Renal cortical epithelial cell (primary cell): ENCODE measurements at places on chromosomes 1 and 21.

GRCh38 chr1:1763657-1764621, 14.3 kb downstream of the NADK start:
- DNase-seq, result no peak

GRCh38 chr1:145707183-145707867, at the start of gene PDZK1:
TSS of gene PDZK1 (minus strand) at chr1:145707368. CDS start at chr1:145688021, 19,347 bp downstream.
- peak; percentile 64 for DNase-seq

GRCh38 chr1:168180148-168180524, 1.4 kb downstream of the TIPRL start:
- DNase-seq, result no peak

GRCh38 chr1:109705411-109705810, 6.6 kb upstream of the GSTM5 start:
- no peak for DNase-seq

- DNase-seq, result no peak
These were observed 7.1 kb upstream of the IKBKE start for GRCh38 chr1:206463137-206463536.

- no peak for DNase-seq
These were observed 10.2 kb upstream of the UBR4 start for GRCh38 chr1:19220080-19220846.

GRCh38 chr1:21931171-21932093, 5.7 kb downstream of the HSPG2 start:
- DNase-seq, result peak; percentile 78

DNA sequence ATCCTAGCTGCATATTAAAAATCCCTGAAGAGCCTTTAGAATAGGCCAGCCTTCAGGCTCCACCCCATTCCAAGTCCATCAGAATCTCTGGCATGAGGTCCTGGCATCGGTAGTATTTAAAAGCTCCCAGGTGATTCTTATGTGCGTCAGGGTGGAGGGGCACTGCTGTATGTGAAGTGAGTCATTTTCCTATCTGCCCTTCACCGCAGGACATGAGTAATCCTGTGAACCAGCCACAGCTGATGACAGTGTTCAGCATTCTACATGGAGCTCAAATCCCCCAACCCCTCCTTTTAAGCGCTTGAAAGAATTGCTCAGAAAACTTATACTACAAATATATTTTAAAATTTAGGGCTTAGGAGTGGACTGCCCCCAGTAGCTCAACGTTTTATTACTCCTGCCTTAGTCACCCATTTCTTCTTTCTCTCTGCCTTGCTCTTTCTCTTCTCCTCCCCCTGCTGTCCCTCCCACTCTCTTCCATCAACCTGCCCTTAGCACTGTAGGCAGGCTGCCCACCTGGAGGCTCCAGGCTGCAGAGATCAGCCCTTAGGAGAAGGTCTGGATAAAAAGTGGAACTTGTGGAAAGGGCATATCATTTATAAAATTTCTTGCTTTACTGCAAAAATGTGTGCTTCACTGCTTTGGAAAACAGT, 73.8 kb upstream of the ZNF281 start:
- DNase-seq, result peak; percentile 98

- DNase-seq, result no peak
These were observed 17.4 kb downstream of the KANK4 start for GRCh38 chr1:62301726-62302390.

DNA sequence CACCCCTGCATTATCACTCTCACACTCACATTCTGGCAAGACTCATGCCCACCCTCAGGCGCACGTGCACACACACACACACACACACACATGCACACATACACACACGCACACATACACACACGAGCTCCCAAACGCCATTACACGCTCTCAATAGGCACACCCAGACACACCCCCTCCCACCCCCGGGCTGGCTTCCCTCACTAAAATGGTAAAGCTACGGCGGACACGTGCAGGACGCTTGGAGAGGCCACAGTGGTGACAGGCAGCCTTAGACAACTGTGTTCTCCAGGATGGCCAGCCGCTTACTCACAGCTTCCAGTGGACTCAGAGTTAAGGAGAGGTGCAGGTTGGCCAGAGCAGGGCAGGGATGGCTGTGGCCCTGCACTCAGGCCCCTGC, 10.1 kb downstream of the MATN1 start:
- no peak for DNase-seq

DNA sequence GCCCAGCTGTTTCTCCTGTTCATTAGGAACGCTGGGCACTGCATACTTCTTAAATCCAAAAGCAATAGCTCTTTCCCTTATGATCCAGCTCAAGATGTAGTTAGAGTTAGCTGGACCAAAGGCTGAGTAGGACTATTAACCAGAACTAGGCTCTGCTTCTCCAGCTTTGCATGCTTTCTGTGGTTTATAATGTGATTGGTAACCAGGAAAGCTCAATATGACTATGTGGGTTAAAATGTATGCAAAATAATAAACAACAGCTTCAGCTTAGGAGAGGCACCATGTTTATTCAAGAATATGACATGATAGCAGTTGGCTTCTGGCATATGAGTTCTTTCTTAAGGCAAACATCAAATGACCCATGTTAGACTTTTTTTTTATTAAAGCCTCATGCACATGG, 73.8 kb downstream of the LYPLAL1 start:
- DNase-seq, result no peak

DNA sequence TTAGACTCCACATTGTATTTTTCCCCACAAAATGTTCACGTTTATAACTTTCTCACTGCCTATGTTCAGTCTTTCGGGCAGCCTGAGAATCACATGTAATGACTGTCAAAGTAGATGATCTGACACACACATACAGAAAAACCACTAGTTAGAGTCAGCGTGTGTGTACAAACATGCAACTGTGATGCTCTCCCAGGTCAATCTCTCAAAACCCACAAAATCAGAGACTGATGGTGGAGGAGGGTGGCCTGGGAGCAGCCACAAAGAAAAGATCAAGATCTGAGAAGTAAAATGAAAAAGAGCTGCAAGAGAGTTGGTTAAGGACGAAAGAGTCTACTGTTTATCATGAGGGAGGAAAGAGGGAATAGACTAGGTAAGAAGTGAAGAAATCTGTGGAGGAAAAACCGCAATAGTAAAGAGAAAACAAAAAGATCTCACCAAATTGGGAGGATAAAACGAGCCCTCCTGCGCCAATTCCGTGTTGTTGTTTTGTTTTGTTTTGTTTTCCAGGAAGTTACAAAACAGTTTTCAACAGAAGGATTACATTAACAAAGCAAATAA, 2.3 kb downstream of the EGLN1 start:
- DNase-seq, result no peak

GRCh38 chr1:103265551-103265950, 157.2 kb upstream of the COL11A1 start:
- DNase-seq, result peak; percentile 7

- DNase-seq, result no peak
These were observed 35.8 kb downstream of the CRYAA start for GRCh38 chr21:43204638-43205037.

- DNase-seq, result peak; percentile 21
These were observed 73.2 kb upstream of the ABCG1 start for GRCh38 chr21:42145569-42146272.

- peak; percentile 13 for DNase-seq
These were observed 54.0 kb upstream of the BOLA1 start for GRCh38 chr1:149845416-149845815.

DNA sequence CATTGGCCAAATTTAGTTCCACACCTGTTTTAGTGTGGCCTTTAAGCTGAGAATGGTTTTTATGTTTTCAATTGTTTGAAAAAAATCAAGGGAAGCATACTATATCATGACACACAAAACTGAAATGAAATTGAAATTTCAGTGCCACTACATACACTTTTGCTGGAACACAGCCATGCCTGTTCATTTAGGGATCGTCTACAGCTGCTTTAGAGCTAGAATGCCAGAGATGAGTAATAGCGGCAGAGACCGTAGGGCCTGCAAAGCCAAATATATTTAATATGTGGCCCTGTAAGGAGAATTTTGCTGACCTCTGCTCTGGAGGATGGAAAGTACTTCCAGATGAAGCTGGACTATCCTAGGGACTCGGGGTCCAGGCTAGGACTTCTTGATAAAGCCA, 62.5 kb upstream of the LYST start:
- DNase-seq, result no peak

GRCh38 chr1:61973100-61973837, 221.4 kb upstream of the L1TD1 start:
- no peak for DNase-seq

GRCh38 chr1:116568662-116569380, 2.0 kb downstream of the CD58 start:
- DNase-seq, result no peak

- DNase-seq, result no peak
These were observed 47.3 kb downstream of the INKA2 start for GRCh38 chr1:111691886-111692285.

DNA sequence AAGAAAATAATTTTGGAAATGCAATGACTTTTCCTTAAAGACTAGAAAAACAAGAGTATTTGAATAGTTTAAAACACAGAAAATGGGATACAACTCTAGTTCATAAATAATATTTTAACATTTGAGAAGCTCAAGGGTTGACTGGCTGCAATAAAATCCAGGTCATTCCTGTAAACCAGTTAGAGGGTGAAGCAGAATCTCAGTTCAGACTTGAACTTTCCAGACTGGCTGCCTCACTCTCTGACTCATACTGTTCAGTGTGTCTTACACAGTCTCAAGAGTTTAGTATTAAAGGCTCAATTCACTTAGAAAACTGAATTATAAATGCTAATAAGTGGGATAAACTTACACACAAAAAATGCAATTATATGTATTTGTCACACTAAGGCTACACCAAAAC, 89.9 kb downstream of the RAVER2 start:
- DNase-seq, result peak; percentile 79

- peak; percentile 75 for DNase-seq
These were observed 164.6 kb downstream of the FASLG start for GRCh38 chr1:172823534-172823933.

- no peak for DNase-seq
These were observed 5.1 kb downstream of the CLCNKA start for GRCh38 chr1:16026723-16027484.

DNA sequence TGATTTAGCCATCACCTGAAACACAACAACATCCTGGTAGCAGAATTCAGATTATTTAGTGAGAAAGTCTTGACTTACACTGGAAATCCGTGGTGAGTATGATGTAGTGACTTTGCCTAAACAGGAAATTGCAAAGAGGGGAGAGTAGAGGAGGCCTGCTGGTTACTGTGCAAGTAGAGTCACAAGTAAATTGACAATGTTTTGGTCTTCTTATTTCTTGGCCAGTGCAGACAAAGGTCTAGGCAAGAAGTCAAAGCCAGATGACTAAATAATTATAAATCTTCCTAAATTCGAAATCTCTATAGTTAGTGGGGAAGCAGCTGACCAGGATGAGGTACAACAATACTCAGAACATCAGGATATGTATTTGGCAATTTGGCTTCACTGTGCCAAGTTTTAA, 159.5 kb upstream of the KCTD3 start:
- no peak for DNase-seq

DNA sequence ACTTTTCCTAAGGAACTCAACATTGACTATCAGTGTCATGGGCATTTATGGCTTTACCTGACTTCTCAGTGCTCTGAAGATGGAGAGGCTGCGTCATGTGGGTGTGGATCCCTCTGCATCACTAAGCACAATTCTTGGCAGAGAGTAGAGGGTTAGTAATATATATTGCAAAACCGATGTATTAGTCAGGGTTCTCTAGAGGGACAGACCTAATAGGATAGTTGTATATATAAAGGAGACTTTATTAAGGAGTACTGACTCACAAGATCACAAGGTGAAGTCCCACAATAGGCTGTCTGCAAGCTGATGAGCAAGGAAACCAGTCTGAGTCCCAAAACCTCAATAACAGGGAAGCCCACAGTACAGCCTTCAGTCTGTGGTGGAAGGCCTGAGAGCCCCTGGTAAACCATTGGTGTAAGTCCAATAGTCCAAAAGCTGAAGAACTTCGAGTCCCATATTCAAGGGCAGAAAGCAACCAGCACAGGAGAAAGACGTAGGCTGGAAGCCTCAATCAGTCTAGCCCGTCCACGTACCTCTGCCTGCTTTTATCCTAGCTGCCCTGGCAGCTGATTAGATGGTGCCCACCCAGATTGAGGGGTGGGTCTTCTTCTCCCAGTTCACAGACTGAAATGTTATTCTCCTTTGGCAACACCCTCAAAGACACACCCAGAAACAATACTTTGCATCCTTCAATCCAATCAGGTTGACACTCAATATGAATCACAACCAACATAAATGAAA, 159.7 kb upstream of the NRIP1 start:
- DNase-seq, result peak; percentile 99

- DNase-seq, result peak; percentile 68
These were observed 182.6 kb upstream of the EDN2 start for GRCh38 chr1:41666981-41667631.

DNA sequence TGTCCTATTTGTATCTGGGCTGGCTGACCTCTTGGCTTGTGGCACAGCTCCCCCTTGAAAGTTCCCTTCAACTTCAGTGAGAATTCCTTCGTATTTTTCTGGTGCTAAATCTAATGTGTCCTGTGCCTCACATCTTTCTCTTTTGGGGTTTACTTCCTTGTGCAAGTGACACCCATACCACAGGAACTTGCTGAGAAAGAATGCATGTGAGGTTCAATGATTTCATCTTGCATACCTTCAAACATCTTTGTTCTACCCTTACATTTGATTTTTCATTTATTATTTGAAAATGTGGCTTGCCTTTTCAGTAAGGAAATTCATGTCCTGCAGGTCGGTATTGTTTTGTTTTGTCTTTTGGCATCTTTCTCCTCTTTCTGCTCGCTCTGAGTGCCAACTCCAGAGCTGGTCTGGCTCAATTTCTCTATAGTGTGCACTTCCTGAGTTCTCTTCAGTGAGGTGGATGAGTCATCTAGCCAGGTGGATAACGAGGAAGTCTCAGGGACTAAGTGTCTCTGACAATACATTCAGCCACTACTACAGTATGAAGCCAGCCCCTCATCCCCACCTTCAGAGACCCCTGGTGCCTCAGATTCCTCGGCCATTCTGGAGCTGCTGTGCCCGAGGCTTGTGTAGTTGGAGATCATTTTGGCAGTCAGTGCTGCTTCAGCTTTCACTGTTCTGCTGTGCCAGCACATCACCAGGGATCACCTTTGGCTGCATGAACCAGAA, 59.5 kb downstream of the RIPK4 start:
- DNase-seq, result peak; percentile 53

- no peak for DNase-seq
These were observed 63.9 kb upstream of the WARS2 start for GRCh38 chr1:119204197-119204960.

- no peak for DNase-seq
These were observed 1278.3 kb downstream of the AMY1C start for GRCh38 chr1:105027838-105028471.

GRCh38 chr1:58209575-58209974, 337.0 kb downstream of the OMA1 start:
- DNase-seq, result no peak

DNA sequence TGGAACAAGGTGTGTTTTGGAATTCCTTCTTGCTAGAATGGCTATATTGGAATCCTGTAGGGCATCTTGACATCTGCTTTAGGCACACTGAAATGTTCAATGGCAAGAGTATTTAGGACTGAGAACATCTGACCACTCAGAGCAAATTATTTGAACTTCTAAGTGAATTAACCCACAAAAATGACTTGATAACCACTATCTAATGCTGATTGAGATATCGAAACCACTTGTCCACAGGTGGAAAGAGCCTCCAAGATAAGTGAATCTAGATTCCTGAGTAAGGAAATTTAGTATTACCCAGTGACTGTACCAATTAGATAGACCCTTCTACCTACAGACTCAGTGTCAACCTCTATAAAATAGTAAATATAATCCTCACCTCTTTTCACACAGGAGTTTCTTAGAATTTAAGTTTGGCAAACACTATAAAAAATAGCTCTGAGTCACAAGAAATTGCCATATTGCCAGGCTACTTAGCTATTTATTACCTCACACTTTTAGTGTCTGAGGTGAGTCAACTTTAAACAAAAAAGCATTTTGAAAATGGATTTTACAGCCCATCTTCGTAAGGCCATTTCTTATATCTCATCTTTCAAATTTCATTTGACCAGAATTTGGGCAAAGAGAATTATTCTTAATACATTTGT, 421.8 kb downstream of the PTBP2 start:
- DNase-seq, result peak; percentile 87
